ENCODE measurements at places on chromosomes 5 and 9.

DNA sequence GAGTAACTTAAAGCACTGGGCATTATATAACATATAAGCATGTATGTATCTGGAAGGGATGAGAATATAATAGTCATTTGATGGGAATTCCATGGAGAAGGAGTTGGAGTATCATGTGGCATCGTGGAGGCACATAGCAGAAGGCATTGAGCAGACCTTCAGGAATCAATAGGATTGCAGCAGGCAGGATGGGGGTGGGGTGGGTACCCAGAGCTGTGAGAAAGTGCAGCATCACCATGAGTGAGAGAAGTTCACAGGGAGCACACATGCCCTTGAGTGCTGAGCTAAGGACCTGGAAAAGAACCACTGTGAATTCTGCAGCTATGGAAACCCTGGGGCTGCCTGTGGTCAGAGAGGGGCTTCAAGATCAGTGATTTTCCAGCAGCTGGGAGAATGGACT is 57.3 kb downstream of the MED10 start:
- no peak for DNase-seq

DNA sequence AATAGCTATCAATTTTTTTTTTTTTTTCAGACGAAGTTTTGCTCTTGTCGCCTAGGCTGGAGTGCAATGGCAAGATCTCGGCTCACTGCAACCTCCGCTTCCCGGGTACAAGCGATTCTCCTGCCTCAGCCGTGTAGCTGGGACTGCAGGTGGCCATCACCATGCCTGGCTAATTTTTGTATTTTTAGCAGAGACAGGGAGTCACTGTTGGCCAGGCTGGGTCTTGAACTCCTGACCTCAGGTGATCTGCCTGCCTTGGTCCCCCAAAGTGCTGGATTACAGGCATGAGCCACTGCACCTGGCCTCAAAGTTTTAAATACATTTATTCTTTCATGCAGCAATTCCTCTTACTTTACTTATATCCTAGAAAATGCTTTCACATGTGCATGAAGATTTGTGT is 17.6 kb downstream of the TRIM14 start:
- DNase-seq: no peak

DNA sequence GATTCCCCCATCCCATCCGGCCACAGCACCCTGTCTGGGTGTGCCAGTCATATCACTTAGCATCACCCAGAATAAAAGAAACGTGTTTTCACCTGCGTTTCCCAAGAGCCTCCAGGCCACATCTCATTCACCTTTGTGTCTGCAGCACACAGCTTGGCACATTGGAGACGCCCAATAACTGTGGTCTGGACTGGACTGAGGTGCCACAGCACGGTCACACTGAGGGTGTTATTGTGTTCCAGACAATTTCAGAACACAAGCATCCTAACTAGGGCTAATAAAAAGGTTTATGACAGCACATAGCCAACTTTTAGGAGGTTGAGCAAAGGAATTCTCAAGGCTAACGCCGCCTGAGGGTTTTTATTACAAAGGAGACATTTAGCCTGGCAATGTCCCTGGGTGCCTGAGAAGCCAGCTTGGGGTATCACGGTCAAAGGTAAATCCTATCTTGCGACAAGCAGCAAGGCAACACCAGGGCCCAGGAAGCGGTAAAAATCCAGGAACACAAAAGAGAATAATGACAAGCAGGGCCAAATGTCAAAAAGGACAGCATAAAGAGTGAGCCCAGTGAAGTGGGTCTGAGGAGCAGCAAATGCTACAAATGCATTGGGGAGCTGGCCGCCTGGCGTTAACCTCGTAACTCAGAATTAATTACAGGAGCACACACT is 3.4 kb downstream of the EPB41L4B start:
- no peak for DNase-seq

DNA sequence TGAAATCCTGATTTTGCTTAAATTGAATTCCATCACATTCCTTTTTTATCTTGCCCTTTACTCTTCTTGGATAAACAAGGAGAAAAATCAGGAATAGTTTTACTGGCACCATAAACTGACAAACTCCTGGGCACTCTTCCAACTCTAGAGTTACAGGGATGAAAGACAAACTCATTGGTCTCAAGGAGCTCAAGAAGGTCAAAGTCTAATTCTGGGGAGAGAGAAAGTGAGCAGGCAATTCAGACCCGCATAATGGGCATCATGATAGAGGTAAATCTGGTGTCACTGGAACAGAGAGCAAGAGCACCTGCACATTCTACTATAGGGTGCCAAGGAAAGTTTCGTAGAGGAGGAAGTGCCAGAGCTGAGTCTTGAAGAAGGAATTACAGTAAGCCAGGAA is 64.8 kb downstream of the GRIN3A start:
- no peak for DNase-seq

DNA sequence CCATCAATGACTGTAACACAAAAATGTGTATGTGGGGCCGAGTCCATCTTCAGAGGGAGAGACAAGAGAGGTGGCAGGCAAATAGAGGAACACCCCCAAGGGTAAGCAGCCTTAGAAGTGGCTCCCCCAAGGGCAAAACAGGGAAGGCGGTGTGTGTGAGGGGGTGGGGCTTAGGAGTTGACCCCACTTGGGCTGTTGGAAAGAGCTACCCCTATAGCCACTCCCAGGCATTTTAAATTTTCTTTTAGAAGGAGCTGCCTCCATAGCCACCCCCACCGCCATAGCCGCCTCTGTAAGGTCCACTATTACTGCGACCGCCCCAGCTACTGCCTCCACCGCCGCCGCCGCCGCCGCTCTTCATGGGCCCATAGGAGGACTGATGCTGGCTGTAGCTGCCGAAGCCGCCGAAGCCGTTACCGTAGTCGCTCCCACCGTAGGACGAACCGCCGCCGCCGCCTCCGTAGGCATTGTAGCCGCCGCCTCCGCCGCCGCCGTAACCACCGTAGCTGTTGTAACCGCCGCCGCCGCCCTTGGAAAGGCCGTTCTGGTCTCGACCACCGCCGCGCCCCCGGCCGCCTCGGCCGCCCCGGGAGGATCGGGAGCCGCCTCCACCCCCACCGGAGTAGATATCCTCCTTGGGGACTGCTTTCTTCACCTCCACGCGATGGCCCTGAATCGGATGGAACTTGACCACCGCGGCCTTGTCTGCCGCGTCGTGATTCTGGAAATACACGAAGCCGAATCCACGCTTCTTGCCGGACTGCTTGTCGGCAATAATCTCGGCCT is 1.1 kb downstream of the HNRNPA0 start:
- DNase-seq: peak; percentile 66
